ENCODE measurements at places on chromosomes 2 and 18.

- no peak for DNase-seq
Measured at GRCh38 chr2:168091986-168092385, 155.4 kb downstream of the STK39 start.

DNA sequence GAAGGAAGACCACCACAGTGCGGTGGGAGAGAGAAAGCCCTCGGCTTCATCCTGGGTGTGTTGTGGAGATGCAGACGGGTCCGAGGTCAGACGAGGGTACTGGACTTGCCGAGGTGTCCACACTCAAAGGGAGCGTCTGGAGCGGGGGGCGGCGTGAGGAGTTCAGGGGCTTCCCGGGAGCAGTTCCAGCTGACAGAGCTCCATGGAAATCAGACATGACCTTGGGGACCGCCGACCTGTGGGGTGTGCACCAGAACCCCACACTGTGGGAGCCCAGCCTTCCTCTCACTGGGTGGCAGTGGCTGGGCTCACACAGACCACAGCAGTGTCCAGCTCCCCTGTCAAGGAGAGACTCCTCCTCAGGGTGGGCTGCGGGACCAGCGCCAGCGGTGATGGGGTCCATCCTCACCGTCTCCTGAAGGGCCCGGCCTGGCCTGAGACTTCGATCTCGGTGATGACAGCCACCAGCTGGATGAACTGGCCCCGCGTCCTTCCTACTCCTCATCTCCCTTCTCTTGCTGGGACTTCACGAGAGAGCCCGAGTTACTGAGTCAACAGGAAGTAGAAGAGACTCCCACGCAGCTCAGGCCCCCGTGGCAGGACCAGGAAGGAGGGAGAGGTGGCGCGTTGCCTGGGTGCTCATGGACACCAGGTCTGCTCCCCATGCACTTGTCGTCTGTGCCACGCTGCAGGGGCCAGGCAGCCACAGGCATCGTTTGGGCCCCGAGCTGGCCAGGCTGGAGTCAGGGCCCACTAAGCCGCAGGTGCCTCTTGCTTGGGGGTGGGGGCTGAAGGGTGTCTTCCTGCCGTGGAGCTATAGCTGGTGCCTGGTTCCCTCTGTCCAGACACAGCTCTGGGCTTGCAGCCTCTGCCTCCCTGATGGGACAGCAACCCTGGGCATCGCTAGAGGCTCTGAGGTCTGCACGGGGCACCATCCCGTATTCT, 101.9 kb upstream of the CTDP1 start:
- no peak for DNase-seq

DNA sequence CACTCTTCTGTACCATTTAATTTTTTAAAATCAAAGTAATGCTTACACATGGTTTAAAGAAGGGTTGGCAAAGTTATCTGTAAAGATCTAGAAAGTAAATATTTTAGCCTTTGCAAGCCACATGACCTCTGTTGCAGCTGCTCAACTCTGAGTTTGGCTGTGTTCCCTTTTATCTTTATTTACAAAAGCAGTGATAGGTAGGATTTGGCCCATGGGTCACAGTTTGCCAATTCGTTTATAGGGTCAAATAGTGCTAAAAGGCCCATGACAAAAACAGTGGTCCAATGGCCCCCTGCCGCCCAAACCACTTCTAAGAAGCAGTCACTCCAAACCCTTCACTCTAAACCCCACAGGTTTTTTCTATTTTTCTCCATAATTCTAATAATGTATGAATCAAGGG, 124.8 kb downstream of the PARD3B start:
- no peak for DNase-seq

- no peak for DNase-seq
Measured at GRCh38 chr2:30664761-30665358, 142.4 kb downstream of the CAPN13 start.

- no peak for DNase-seq
Measured at GRCh38 chr2:120684289-120685065, 51.2 kb upstream of the GLI2 start.

GRCh38 chr2:20917719-20918572, 95.0 kb upstream of the LDAH start:
- no peak for DNase-seq

GRCh38 chr2:215171151-215171550, 32.7 kb upstream of the ABCA12 start:
- no peak for DNase-seq

DNA sequence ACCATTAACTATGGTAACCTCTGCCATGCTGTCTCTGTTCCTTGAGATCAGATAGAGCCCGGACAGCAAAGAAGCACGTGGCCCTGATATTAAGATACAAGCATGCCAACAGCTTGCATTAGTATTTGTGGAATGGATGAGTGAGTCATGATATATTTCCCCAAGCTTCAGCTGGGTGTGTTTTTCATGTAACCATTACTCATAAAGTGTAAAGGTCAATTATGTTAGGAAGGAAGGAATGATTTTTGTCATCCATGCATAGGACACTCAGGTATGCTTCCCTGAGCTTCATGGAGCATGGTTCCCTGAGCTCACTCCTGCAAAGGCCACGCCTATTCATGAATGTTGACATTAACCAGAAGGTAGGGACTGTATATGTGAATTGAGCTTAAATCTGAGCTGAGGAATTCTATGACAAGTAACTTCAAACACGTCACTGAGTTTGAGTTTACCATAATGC, 74.6 kb downstream of the ARL4C start:
- DNase-seq: no peak

GRCh38 chr18:79939096-79939495, 12.4 kb downstream of the SLC66A2 start:
- DNase-seq: no peak

DNA sequence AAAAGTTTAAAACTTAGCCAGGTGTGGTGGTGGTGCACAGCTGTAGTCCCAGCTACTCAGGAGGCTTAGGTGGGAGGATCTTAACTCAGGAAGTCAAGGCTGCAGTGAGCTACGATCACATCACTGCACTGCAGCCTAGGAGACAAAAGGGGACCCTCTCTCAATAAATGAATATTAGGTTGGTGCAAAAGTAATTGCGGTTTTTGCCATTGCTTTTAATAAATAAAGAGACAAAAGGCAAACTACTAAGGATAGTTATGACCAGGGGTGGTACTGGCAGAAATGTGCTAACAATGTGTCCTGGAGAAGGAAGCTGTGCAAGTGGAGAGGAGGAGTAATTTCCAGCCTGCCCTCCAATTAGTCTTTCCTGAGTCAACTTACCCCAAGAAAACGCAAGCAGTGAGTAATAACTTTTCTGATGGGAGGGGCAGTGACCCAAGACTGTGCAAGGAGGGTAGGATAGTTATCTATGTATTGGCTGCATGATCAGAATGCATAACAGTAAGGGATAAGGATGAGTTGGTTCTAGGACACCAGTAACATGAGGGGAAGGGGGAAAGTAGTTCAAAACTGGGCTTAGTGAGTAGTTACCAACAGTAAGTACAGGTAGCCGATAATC, 1.5 kb downstream of the EXOC6B start:
- no peak for DNase-seq

DNA sequence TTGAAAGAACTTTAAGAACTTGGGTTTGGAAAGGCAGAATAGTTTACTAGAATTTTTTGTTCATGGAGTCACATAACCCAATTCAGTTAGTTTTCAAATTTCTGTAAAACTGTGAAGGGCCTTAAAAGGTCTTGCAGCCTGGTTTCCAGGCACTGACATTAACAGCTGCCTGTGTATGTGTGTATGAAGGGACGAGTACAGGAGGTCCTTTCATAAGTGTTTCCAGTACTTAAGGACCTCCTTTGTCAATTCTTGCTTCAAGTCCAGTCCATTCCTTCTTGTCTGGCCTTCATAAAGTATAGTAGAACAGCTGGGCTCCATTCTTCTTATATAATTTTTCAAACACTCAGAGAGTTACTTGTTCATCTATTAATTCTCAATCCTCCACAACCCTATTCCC, 136.5 kb downstream of the NR4A2 start:
- no peak for DNase-seq

DNA sequence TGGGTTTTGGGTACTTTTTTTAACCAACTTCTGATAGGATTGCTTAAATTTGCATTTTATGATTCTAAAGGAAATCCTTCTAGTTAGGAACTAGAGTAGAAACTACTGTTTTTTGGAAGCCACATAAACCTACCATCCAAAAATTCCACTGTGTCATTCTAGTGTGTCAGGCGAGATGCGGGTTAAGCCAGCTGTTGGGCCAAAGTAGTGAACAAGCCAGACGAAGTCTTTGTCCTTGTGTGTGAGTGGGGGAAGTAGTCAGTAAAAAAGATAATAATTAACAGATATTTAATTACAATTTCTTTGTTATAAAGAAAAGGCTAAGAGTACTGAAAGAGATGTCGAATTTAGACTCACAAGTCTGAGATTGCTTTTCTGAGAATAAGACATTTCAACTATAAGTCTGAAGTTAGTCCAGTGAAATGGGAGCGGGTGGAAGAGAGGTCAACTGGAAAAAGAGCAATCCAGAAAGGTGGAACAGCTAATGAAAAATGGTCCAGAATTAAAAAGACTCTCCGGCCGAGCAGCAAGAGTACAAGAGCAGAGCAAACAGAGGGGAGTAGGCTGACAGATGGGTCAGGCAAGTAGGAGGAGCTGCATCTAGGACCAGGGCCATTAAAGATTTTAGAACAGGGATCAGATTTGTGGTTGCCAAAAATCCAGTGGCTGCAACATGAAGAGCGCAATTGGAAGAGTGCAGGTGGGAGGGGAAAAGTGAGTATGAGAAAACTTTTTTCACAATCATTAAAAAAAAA, 1.5 kb downstream of the EPB41L5 start:
- DNase-seq: no peak

DNA sequence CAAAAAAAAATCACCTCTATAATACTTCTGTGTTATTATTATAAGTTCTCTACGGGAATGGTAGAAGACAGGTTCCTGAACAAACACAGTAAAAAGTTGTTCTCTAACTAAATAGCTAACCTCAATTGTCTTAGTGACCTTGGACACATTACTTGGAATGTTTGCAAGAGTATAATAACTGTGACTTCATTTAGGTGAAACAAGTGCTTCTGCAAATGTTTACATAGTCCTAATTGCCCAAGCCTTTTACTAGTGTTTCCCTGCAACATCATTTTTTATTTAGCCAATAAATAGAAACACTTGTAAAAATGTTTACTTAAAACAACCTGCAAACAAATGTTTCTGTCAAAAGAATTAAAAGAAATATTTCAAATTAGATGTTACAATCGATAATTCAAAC, 9.9 kb downstream of the PLEKHM3 start:
- no peak for DNase-seq

- no peak for DNase-seq
Measured at GRCh38 chr18:10352671-10353070, 101.8 kb upstream of the APCDD1 start.

GRCh38 chr2:36680012-36680411, 16.5 kb upstream of the VIT start:
- DNase-seq: no peak

DNA sequence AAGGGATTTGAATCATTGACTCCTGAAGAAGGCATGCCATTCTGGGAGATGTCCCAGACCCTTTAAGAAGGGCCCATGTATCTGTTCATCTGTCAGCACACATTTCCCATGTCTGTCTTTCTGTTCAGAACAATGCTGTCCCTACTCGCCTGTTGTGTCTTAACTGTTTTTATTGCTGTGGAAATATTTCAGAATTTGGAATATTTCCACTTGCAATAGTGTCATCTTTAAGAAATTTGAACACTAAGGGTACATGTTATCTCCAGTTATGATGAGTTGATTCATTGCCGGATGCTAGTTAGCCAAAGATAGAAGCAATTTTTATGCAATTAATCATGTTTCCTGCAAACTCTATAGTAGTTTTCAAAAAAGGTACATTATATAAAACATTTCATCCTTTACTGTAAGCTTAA, 36.9 kb upstream of the NT5C1B start:
- no peak for DNase-seq

- no peak for DNase-seq
Measured at GRCh38 chr2:66849153-66849755, 414.3 kb downstream of the MEIS1 start.

GRCh38 chr2:88321449-88322248, 130.8 kb downstream of the FOXI3 start:
- DNase-seq: no peak

DNA sequence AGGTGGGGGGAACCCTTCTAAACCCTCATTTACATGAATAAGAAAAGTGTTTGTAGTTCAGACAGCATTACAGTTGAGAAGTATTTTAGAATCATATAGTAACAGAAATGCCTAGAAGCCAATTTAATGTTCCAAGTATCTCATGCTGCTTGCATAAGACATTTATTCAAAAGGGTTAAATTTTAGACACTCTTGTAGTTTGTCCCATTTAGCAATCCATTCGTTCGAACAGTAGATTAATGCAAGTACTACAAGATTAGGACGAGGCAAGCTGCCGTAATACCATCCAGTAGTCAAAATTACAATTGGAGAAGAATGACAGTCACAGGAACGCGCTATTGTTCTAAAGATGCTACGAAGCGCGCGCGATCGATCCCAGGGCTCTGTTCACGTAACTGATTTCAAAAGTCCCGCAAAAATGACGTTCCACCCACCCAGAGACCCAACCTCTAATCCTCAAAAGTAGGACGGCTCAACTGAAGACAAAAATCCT, 1.2 kb downstream of the TMEM237 start:
- DNase-seq: no peak

- no peak for DNase-seq
Measured at GRCh38 chr2:385785-386184, 97.9 kb upstream of the ALKAL2 start.
